ENCODE measurements at places on chromosomes 5 and 9.

DNA sequence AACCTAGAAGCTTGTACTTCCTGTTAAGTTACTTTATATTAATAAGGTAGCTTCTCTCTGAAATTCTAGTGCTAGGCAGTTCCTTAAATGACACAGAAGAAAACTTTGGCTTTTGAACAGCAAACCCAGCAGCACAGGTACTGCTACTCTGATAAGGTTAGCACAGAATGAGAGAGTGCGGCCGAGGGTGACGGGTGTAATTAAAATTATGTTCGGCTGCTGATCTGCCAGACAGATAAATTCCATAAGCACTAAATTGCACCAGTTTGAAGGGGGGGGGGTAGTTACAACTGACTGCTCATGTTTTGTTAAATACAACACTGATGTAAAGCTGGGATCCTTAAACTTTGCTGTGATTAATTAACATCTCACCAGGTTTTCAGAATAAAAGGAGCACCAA lies 475.1 kb downstream of the SPOCK1 start:
- DNase-seq = no peak

GRCh38 chr5:151937851-151938250 lies 13.2 kb upstream of the GLRA1 start:
- DNase-seq = no peak

GRCh38 chr5:80594810-80595209 lies 24.7 kb upstream of the ANKRD34B start:
- no peak for DNase-seq

DNA sequence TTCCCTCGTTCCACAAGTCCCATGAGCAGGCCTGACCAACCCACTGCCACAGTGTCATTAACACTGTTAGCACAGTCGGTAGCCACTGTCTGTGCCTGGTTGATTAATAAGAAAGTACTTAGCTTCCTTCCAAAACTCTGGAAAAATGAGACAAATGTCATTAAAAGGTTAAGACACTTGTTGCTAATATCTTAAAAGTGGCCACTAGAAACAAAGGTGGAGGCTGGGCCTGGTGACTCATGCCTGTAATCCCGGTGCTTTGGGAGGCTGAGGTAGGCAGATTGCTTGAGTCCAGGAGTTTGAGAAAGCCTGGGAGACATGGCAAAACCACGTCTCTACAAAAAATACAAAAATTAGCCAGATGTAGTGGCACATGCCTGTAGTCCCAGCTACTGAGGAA lies 194.0 kb downstream of the PDZD2 start:
- no peak for DNase-seq
